Stimulated activated CD8-positive, alpha-beta memory T cell treated with anti-CD3 and anti-CD28 coated beads, Interleukin-7, amount 100 ng/mL, for 1 hour (primary cell): ENCODE measurements at places on chromosomes 16 and 17.

DNA sequence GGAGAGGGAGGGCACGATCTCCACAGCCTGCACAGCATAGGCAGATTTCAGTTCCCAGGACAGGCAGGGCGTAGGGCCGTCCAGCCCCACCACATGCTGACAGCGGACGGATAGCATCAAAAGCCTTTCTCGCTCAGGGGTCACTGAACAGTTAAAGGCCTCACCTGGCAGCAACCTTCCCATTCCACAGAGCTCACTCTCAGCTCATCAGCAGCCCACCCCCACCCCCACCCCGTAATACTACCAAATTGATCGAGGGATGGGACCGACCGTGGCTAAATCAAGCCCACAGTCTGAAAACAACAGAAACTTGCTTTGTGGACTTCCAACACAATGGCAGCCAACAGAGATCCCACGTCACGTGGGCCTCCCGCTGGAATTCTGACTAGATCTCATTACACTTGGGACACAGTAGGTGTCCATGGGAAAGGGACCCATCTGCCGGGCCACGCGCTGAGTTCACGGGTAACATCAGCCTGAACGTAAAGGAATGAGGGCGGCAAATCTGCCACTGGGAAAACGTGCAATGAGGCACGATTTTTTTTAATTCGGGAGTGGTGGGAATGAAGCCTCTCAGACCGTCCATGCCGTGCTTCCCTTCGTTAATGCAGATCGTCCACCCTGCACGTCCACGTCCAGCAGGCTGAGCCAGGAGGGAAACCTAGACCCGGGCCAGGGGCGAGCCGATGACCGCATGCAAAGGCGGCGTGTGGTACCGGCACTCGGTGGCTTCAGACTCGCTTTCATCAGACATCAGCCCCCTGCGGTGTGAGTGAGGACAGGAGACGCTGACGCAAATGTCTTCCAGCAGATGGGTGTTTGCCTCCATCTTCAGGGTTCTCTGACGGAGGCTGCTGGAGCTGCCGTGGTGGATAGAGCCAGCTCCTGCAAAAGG is 92.1 kb downstream of the TBC1D16 start:
- DNase-seq = no peak

DNA sequence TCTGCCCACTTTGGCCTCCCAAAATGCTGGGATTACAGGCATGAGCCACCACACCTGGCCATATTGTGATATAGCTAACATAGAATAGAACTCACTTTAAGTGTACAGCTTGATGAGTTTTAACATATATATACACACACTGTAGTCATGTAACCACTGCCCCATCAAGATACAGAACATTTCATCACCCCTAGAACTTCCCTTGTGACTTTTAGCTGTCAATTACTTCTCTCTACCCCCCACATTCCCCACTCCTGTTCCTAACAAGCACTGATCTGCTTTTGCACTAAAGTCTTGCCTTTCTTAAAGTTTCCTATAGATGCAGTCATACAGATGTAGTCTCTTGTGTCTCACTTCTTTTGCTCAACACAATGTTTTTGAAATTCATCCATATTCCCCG is 93.1 kb downstream of the PITPNC1 start:
- no peak for DNase-seq

DNA sequence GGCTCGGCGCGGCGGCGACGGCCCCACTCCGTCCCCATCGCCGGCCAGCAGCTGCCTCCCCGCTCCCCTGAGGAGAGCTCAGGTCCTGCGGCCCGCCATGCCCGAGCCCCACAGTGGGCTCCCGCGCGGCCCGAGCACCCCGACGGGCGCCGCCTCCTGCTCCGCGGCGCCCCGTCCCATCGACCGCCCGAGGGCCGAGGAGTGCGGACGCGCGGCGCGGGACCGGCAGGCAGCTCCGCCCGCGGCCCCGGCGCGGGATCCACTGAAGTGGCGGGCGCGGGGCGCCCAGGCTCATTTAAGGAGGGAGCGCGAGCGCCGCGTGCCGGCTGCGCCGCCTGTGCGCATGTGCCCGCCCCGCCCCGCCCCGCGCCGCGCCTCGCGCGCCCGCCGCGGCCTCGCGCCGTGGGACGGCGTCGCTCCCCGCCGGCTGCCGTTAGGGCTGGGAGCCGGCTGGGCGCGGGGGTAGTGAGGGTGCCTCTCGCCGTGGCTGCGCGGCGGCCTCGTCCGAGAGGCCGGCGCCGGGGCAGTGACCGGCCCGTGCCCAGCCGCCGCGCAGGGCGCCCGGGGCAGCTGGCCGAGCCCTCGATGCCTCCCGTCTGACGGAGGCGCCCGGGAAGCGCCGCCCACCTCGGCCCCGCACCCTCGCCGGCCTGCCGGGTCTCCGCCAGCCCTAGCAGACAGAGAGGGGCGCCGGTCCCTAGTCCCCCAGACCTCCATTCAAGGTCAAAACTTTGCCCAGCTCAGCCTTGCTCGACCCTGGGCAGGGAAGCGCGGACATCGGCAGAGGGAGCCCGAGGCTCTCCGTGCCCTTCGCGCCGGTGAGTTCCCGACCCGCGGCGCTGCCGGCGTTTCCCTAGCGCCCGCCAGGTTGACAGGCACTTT is at the start of gene NETO2:
Gene NETO2, minus strand, starts transcription at position 269 of the 882 bp plus-strand sequence. CDS start 333 bp downstream, outside the sequence.
- DNase-seq = no peak

DNA sequence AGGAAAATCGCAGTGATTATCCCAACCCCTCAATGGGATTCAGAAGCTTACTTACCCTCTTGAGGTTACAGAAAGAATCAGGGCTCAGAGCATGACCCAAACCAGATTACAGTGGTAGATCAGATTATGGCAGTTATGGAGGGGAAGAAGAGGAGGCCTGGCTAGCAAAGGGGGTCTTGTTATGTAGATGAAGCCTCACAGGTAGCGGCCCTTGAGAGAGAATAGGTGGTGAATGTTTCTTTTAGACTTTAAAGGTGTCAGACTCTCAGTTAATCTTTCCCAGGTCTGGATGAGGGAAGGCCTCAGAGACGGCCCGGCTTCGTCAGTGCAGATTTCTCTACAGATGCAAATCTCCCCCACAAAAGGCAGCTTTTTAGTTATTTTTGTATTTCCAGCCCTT is 15.6 kb downstream of the RNF112 start:
- DNase-seq = no peak

GRCh38 chr16:8964462-8964861 is 756 bp upstream of the USP7 start:
- DNase-seq = no peak

- DNase-seq = no peak
Measured at GRCh38 chr17:8188263-8188839, 1.6 kb downstream of the BORCS6 start.

DNA sequence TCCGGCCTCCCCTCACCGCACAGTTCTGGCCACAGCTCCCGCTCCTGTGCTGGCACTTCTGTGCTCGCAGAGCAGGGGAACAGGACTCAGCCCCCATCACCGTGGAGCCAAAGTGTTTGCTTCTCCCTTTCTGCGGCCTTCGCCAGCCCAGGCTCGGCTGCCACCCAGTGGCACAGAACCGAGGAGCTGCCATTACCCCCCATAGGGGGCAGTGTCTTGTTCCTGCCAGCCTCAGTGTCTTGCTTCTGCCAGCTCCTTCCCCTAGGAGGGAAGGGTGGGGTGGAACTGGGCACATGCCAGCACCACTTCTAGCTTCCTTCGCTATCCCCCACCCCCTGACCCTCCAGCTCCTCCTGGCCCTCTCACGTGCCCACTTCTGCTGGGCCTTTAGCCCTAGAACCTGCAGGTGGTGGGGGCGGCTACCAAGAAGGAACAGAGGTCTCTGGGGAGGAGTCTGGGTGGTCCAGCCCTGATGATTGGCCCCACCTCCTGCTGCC is 645 bp upstream of the ELMO3 start:
- DNase-seq = no peak

DNA sequence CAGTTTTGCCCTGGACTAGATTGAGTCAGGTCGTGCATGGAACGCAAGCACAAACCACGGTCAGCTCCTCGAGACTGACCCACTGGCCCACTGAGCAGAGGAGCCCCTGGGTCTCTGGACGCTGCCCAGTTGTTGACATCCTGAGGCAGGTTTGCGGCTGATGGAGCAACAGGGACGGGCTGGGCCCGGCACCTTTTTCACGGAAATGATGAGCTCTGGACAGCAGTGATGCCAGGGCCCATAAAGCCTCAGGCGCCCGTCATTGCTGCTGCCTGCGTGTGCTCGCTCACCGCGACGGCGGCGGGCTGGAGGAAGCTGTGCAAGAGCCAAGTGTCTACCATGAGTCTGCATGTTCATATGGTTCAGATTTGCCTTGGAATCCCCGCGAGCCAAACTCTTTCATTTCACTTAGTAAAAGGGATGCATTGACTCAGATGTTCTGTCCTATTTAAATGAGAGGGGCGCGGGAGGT is 30.8 kb upstream of the CRISPLD2 start:
- DNase-seq = no peak

- no peak for DNase-seq
Measured at GRCh38 chr16:84544031-84544773, 39.7 kb upstream of the MEAK7 start.

DNA sequence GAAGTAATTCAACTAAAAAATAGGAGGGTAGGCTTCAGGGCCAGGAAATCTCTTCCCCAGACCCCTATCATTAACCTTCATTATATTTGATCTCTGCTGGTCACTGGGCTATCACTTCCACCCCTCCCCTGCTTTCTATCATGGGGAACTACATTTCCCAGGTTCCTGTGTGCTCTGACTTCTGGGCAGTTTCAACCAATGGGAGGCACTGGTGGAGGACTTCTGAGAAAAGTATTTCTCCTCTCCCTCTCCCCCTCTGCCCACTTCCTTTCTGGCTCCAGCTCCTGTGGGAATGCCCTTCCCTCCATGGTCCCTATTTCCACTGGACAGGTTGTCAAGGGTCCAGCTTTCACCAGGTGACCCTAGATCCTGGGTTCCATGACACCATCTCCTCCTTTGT is 364.4 kb downstream of the C16orf95 start:
- DNase-seq = no peak

- DNase-seq = no peak
Measured at GRCh38 chr17:75738218-75738802, 17.1 kb downstream of the ITGB4 start.

DNA sequence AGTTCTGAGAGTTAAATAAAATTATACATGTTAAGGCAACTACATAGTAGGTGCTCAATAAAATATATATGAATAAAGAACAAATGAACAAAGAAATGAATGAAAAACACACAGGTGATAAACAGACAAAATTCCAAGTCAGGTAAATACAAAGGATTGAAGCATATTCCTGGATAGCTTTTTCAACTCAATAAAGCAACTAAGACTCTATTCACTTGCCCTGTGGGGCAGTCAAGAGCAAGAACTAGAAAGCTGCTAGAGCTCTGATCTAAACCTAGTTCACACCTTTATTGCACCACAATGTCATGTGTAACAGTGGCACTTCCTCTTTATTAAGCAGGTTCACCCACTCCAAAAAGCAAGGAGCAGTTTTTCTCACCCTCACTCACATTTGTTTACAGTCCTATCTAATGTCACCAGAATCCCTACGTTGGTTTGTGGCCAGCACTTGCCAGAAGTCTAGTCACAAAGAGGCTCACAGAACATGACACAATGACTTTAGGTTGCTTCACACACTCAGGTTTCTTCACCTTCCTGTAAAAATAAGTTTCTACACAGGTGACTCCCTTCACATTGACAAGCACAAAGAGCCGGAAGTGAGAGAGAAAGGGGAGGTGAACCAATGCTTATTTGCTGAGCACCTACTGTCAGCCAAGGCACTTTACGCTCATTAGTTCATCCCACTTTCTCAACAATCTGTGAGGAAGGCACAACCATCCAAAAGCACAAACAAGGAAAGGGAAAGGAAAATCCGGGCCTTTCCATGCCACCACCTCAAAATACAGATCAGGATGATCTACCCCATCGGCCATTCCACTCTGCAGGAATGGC is 70.8 kb downstream of the XPO6 start:
- DNase-seq = peak; percentile 43
